Activated naive CD4-positive, alpha-beta T cell (primary cell): ENCODE measurements at places on chromosomes 1 and 21.

DNA sequence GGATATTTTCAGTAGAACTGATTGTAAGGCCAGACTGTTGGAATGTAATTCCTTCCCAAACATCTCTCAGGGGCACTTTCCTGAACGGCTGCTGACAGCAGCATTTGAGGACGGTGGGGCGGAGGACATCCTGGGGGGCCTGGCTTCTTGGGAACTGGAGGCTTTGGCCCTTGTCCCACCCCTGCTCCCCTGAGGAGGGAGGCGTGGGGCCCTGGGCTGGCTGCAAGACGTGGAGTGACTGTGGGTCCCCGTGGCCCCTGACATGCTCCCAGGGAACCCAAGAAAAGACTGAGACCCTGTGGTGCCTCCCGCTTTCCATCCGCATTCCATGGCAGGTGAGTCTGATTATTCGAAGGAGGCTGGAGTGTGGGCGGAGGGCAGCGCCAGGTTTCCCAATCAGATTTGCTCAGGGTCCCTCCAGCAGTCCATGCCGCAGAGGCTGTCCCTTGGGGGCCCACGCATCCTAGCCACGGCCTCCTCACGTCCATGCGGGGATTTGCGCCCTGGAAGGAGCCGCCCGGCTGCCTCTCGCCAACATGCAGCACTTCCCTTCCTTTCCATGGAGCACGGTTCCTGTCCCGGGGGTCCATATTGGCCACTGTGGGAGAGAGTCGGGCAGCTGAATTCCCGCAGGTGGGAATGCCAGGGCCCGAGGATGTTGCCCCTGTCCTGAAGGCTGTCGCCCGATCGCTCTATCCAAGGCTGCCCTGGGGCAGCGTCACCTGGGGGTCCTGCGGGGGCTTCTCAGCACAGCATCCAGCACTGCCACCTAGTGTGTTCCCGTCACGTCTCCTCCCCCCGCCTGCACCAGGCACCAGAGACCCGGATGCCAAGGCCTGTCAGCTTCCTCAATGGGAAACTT is 69.0 kb downstream of the FAAP20 start:
- no peak for DNase-seq

DNA sequence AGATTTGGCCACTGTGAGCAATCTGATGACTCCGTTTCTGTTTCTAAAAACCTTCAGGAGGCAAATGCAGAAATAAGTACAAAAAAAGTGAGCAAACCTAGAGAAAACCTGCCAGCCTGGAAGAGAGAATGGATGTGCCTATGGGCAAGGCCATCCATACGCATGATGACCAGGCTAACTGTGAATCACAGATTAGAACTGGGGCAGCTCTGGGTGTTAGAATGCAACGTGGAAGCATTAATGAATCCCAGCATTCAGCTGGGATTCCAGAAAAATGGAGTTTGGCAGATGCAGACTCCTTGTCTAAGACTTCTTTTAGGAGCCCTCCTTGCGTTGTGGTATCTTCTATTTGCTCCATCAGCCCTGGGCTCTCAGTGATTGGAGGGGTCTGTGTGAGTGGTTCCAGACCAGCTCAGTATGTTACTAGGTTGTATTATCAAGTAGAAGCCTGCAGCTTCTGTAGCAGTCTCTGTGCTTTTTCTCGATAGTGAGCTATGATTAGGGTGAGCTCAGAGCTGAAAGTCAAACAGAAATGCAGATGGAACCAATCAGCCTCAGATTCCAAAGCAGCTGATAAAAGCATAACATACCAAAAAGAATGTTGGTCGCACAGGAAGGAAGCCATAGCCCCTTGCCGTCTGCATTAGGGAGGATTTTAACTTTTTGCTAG is 154.0 kb downstream of the PSMG1 start:
- no peak for DNase-seq

- DNase-seq: no peak
Observed at GRCh38 chr1:89557956-89558355, 33.3 kb downstream of the LRRC8B start.

GRCh38 chr21:42537106-42537742 is 23.6 kb downstream of the SLC37A1 start:
- no peak for DNase-seq

GRCh38 chr1:78843111-78843510 is 163.4 kb downstream of the ADGRL4 start:
- DNase-seq: no peak

- DNase-seq: no peak
Observed at GRCh38 chr1:108113496-108113895, 86.6 kb downstream of the SLC25A24 start.

GRCh38 chr1:219761208-219761860 is 148.4 kb upstream of the ZC3H11B start:
- DNase-seq: no peak

- DNase-seq: no peak
Observed at GRCh38 chr1:184759112-184759511, 4.5 kb upstream of the EDEM3 start.

GRCh38 chr1:232292239-232292638 is 337.7 kb downstream of the SIPA1L2 start:
- DNase-seq: no peak

DNA sequence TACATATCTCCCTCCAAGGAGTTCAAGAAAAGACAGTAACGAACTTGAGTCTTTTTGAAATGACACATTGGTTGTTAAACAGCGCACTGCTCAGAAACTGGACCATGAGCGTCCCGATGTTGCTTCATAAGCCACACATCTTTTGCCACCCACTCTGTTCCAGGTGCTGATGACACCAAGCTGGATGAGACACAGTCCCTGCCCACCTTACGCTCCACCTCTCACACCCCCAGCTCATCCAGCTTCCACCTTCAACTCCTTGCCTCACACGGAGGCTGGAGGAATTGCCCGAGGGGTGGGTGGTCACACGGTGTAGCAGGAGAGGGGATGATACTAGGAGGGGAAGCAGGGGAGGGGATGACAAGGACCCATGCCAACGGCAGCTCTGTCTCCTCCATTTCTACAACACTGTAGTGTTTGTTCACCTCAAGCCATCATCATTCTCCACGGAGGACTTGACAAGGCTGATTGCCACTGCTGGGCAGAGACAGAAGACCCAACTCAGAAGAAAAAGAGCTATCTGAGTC is 148.5 kb upstream of the TNR start:
- DNase-seq: no peak

DNA sequence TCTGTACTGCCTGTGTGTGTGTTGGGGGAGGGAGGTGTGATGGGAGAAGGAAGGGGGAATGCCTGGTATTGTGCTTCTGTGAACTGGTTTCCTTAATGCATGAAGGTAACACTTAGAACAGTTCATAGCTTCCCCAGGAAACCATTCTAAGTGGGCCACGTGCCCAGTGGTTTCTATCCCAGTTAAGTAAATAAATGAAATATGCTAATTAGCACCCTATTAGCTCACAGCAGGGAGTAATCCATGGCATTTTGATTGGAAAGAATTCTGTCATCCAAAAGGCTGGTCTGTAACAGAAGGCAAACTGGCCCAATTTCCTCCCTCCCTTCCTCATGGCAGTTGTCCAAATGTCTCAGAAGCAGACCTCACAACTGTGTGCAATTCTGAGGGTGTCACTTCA is 199.3 kb downstream of the TTLL7 start:
- DNase-seq: no peak

DNA sequence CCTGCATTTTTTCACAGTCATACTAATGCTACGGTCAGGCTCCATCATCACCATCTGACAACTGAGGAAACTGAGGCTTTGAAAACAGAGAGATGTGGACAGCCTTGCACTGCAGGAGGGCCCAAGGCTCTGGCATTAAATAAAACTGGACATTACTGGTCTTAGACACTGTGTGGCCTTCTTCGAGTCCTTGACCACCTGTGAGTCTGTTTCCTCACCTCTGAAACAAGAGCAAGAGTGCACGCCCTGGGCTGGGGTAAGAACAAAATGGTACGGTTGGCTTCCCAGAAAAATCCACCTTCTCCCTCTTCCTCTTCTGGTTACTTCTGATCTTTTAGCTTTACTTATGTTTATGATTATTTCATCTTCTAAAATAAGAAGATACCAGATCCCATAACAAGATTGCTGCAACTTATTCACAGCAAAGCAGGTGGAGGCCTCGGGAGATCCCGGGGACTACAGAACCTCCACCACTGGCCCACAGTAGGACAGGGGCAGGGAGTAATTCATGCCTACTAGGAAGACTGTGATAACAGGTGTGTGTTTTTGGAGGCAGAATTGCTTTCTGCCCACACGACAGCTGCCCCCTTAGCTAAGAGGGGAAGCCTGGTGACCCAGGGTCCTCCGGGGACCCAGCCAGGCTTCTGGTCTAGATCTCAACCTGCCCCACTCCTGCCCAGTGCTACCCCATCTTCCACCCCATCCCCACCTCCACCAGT is 156.4 kb upstream of the EDN2 start:
- no peak for DNase-seq

GRCh38 chr1:212490276-212490675 is 57.6 kb downstream of the NENF start:
- no peak for DNase-seq

DNA sequence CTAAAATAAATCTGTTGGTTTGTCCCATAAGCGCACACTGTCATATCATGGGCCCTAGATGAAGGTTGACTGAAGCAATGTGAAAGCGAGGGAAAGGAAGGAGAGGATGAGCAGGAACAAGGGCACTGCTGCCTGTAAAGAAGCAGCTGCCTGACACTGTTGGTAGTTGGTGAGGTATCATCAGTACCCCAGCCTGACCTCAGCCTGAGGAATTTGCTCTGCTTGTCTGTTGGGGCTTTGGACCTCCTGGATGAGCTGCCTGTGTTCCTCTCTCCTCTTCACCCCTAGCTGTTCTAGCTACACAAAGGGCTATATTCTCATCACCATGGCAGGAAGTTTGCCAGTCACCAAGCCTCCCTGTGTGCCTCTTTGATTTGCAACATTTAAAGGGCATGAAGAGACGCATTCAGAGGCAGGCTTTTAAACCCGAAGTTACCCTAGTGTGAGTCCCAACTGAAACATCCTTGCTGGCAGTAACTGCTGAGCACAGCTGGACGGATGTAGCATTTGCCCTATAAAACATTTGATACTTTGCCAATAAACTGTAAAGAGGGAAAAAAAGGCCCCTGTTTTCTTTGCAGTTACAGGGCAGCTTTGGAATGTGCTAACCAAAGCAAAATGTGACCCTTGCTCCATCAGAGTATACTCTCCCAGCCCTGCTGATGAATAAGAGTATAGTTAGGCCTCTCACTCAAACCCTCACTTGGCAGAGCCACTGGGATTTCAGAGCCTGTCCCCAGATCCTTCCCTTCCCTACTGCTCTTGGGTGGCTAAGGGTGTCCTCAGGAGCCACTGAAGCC is 22.2 kb upstream of the SPATA6 start:
- no peak for DNase-seq

- no peak for DNase-seq
Observed at GRCh38 chr1:29390491-29391361, 154.4 kb downstream of the PTPRU start.

GRCh38 chr1:62593825-62594394 is 3.4 kb upstream of the ANGPTL3 start:
- DNase-seq: no peak

- DNase-seq: no peak
Observed at GRCh38 chr21:30579346-30579745, 10.9 kb downstream of the KRTAP22-2 start.

DNA sequence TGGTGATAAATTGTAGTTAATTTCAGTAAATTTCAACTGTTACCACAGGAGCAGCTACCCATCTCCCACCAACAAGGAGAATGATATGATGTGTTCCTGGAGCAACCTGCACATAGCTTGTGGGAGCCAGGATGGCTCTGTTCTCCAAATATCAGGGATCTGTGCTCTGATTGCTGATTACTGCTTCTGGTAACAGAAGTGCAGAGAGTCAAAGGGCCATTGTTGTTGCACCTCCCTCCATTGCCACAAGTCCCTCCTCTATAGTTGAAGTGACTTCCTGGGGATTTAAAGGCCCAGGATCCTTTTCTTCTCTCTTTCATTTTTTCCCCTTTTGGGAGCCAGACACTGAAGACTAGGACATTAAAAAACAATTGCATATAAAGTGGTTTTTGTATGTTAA is 51.6 kb upstream of the HPDL start:
- DNase-seq: no peak

DNA sequence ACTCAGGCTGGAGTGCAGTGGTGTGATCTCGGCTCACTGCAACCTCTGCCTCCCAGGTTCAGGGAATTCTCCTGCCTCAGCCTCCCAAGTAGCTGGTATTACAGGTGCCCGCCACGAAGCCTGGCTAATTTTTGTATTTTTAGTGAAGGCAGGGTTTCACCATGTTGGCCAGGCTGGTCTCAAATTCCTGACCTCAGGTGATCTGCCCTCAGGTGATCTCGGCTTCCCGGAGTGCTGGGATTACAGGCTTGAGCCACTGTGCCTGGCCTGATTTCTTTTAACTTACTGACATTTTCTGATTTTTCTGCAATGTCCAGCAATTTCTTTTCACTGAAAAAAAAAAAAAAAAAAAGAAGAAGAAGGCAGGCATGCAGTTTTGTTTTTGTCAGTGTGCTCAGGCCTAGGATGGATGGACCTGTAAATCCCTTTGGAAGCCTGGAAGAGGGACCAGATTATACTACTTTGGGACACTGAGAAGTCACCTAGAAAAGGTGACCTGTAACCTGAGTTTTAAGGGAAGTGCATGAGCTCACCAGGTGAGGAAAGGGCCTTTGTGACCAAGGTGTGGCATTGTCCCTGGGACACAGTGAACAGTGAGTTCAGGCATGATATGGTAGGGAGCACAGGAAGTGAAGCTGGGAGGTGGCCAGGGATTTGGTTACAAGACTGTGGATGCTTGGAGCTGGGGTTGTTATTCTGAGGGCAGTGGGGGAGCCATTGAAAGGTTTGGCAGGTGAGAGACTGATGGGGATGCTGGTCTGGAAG is 2.7 kb upstream of the TMEM61 start:
- DNase-seq: no peak
